IMR-90 (cell line): ENCODE measurements at places on chromosomes 2 and 18. TPM values are rescaled to one million over a fixed set of nuclear protein-coding genes. Genes with fewer than 3 reads are reported as not detected.

LOXL3 gene
- 14.2 and 17.9 TPM in 2 replicates for total RNA-seq

SRSF7 gene
- 148 and 260 TPM in 2 replicates for total RNA-seq

PLCD4 gene
- 1.4 and 2.0 TPM in 2 replicates for total RNA-seq

TMEM163 gene
- total RNA-seq, result not detected in 2 replicates

RASGRP3 gene
- total RNA-seq, result 2.5 and 3.0 TPM in 2 replicates

CRACDL gene
- not detected in 2 replicates for total RNA-seq

TUBA4B gene
- total RNA-seq, result not detected in 2 replicates

EPHA4 gene
- total RNA-seq, result 111 and 132 TPM in 2 replicates

RAB27B gene
- 1.3 and 1.7 TPM in 2 replicates for total RNA-seq

CCDC121 gene
- 2.0 and 2.2 TPM in 2 replicates for total RNA-seq

UNC80 gene
- not detected in 2 replicates for total RNA-seq

TEKT4 gene
- not detected in 2 replicates for total RNA-seq

QPCT gene
- total RNA-seq, result 2.2 TPM in 2 replicates

EPAS1 gene
- total RNA-seq, result 21.9 and 40.7 TPM in 2 replicates

DES gene
- 3.3 and 4.3 TPM in 2 replicates for total RNA-seq

KLHL41 gene
- 0.18 and 0.28 TPM in 2 replicates for total RNA-seq

FTCDNL1 gene
- total RNA-seq, result 0.18 and 0.28 TPM in 2 replicates

CHRNA1 gene
- total RNA-seq, result 0.56 and 0.90 TPM in 2 replicates

RRM2 gene
- 53.6 and 75.5 TPM in 2 replicates for total RNA-seq

SDC1 gene
- total RNA-seq, result 22.0 and 23.6 TPM in 2 replicates

UPP2 gene
- not detected in 2 replicates for total RNA-seq

LRRTM4 gene
- total RNA-seq, result not detected in 2 replicates

CHN1 gene
- 54.4 and 58.4 TPM in 2 replicates for total RNA-seq

CCDC148 gene
- total RNA-seq, result 0.18 and 0.56 TPM in 2 replicates

CD207 gene
- total RNA-seq, result not detected in 2 replicates

POMC gene
- not detected in 2 replicates for total RNA-seq

SLC16A14 gene
- total RNA-seq, result 0.56 and 0.90 TPM in 2 replicates

PRSS56 gene
- total RNA-seq, result not detected in 2 replicates

TGFA gene
- total RNA-seq, result not detected in 2 replicates
